GM23248 (cell line): ENCODE measurements at places on chromosomes 3 and 15. TPM values are rescaled to one million over a fixed set of nuclear protein-coding genes. Genes with fewer than 3 reads are reported as not detected.

DNA sequence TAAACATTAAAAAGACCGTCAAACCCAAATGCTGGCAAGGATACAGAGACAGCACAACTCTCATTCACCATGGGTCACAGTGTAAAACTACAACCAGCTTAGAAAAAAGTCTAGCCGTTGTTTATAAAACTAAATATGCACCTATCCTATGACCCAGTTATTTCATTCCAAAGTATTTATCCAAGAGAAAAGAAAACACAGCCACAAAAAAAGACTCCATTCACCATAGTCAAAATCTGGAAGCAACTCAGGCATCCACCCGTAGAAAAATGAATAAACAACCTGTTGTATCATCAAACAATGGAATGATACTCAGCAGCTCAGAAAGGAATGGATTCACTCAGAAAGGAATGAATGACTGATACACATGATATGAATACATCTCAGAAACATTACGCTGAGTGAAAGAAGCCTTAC, 28.6 kb downstream of the PLD1 start:
- peaks cover 15% of the 10 kb centered on the region for H3K4me1 ChIP-seq
- no peak overlapping the region for H3K4me3 ChIP-seq
- H3K36me3 ChIP-seq = no peaks in the 10 kb centered on the region
- no peak overlapping the region for H3K27ac ChIP-seq

GRCh38 chr15:33587773-33588172, 277.0 kb downstream of the RYR3 start:
- H3K27ac ChIP-seq = peak overlapping the region; percentile 37
- peak; percentile 84 for DNase-seq
- no peak overlapping the region for H3K4me3 ChIP-seq

- no peak overlapping the region for H3K27ac ChIP-seq
- H3K4me1 ChIP-seq = peaks cover 25% of the 10 kb centered on the region
- H3K36me3 ChIP-seq = no peaks in the 10 kb centered on the region
- H3K27me3 ChIP-seq = no peaks in the 10 kb centered on the region
Observed at GRCh38 chr3:157280354-157280753, 120.4 kb upstream of the CCNL1 start.

Gene GOLGA8T
- total RNA-seq = not detected in 2 replicates

Gene WDR5B
- 5.4 and 5.6 TPM in 2 replicates for total RNA-seq
